Spinal cord (tissue), 10 donors: ENCODE measurements at places on chromosomes 16 and 17. TPM values are rescaled to one million over a fixed set of nuclear protein-coding genes. Genes with fewer than 3 reads are reported as not detected.
A peak's percentile ranks its signal among the peaks of the same experiment; 100 is the strongest.

DNA sequence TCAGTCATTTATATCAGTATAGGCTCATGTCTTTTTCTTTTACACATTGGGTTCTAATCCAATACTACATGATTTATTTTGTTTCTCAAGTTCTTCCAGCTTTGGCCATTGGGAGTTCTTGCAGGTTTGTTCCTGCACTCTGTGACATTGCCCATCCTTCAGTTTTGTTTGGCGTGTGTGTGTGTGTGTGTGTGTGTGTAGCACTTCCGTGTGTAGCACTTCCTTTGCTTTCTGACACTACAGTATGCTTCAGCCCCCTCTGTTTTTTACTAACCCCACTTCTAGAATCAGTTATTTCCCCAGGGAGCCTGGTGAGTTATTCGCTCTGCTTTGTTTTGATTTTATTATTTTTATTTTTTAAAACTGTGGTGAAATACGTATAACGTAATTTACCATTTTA lies 75.6 kb upstream of the LGALS9 start:
- DNase-seq = no peak

- peak; percentile 74 for DNase-seq
Measured at GRCh38 chr16:80045861-80046260, 445.3 kb upstream of the MAF start.

DNA sequence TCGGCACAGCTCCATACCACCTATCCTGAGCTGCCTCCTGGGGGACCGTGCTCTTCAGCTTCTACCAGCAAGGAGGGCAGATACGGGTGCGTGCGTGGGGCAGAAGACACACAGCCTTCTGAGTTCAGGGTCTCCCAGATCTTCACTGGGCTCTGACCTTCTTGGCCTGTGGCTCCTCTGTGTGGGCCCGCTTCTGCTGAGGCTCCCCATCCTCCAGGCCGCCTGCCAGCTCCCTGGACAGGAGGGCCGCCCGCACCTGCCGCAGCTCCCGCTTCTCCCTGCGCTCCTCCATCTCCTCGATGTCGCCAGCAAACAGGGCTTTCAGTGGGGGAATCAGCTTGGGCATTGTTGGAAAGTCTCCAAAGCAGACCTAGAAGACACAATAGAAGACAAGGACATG lies 25.2 kb downstream of the ELAC2 start:
- no peak for DNase-seq

DNA sequence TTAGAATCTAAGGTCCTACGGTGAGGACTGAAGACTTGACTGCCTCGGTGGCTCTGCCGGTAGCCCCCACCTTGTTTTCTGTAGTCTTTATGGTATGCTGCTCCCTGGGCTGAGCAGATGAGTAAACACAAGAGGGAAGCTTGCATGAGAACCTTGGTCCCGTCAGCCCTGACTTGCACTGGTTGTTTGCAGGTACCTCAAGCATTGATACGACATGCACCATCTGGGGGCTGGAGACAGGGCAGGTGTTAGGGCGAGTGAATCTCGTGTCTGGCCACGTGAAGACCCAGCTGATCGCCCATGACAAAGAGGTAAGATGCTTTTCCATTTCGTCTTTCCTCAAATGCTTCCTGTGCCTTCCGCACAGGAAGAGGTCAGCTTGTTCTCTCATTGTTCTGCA lies 21.1 kb upstream of the TACO1 start:
- DNase-seq = no peak

- no peak for DNase-seq
Measured at GRCh38 chr17:32495359-32496231, 8.8 kb downstream of the CDK5R1 start.

- no peak for DNase-seq
Measured at GRCh38 chr16:86343796-86344585, 166.3 kb upstream of the FOXF1 start.

- no peak for DNase-seq
Measured at GRCh38 chr16:66728804-66729203, 22.6 kb downstream of the DYNC1LI2 start.

DNA sequence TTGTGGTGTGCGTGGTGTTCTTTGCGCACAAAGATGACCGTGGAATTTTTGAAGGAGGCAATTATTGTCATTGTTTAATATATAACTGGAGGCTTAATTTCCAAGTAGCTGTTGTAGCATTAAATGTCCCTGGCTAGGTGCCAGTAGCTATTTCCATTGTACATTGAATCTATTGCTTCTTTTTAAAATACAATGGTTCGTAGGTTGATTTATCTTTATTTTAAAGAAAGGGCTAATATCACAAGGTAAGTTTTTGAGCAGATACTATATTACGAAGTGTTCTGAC lies 127.1 kb downstream of the RPTOR start:
- no peak for DNase-seq

DNA sequence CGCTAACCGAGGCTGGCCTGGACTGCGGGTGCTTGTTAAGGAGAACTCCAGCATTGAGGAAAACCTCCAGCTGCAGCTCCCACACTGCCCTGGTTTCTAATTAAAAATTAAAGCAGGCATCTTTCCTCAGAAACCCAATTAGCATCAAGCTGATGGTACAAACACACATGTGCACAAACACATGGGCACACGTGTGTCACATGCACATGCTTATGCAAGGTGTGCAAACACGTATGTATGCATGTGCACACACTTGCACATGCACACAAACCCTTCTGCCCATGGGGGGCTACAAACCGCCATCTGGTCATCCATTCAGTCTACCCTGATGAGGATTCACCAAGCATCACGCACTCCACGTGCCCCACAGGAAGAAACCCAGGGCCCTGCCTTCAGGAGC lies 182.5 kb downstream of the ZNF423 start:
- no peak for DNase-seq

DNA sequence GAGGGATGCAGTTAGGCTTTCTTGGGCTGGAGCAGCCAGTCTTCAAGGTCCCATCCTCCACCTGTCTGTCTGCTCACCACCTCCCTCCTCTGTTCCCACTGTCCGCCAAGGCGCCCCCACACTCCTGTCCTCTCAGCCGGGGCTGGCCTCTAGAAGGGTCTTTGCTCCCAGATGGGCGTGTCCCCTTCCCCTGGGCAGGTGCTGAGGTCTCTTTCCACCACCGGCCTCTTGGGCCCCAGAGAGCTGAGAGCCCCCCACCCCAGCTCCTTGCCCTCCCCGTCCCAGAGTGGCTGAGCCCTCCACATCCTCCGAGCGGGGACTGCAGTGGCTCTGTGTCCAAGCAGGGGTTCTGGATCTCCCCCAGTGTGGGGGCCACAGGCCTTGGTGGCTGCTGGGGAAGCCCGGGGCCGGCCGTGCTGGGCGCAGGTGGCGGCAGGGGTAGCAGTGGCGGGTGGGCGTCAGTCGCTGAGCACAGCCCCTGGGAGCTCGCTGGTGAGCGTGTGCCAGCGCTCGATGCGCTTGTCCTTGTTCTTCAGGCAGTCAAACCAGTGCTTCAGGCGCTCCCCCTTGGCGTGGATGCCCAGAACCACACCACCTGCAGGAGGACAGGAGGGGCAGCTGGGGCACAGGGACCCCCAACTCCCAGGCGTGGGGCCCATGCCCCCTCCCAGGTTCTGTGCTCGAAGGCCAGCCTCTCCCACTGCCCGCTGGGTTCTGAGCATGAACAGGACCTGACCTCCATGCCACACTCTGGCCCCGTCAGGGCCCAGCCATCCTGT lies 9.8 kb downstream of the SCGB1C2 start:
- no peak for DNase-seq

GRCh38 chr16:70692873-70693671 lies 7.2 kb upstream of the MTSS2 start:
- peak; percentile 79 for DNase-seq

GRCh38 chr17:68972119-68972704 lies 17.0 kb upstream of the ABCA8 start:
- no peak for DNase-seq

GRCh38 chr17:33688771-33689170 lies 395.7 kb upstream of the ASIC2 start:
- no peak for DNase-seq

GRCh38 chr17:64950871-64951270 lies 31.6 kb upstream of the LRRC37A3 start:
- no peak for DNase-seq

DNA sequence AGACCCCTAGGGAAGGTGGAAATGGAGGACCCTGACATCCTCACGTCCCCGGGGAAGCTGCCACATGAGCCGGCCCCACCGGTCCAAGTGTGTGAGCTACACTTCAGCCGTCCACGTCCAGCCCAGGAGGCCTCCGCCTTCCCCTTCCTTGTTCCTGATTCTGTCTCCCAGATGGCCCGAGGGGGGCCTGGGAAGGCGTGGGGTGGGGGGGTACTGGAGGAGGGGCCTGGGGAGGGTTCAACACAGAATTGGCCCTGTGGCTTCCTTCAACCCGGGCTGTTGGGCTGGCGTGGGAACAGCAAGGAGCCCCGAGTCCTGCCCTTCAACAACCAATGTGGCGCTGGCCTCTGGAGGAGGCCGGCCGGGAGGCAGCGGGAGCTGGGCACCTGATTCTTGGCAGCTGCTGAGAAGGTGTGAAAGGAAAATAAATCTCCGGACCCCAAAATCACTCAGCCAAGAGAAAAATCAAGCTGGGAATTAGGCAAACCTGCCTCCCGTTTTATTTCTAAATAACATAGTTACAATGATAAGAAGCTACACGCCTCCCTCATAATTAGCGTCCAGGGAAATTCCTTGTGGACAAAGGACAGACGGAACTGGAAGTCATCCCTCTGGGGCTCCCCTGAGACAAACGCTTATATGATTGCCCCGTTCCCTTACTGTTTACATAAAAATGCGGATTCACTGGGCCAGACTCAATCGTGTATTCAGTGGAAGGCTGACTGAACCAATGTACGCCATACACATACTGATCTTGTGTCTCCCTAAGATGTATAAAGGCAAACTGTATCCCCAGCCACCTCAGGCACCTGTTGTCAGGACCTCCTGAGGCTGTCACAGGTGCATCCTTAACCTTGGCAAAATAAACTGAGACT lies 1.8 kb upstream of the APRT start:
- no peak for DNase-seq

CCL23 gene
- not detected for total RNA-seq

KDM8 gene
- 7.2 TPM for total RNA-seq

ABCA3 gene
- total RNA-seq = 34.3 TPM

NHERF1 gene
- total RNA-seq = 13.8 TPM

FAM171A2 gene
- 41.6 TPM for total RNA-seq

MPO gene
- total RNA-seq = 6.0 TPM

TBX2 gene
- total RNA-seq = 13.1 TPM

IRX3 gene
- total RNA-seq = 4.2 TPM

TBC1D28 gene
- not detected for total RNA-seq
